NCI-H1436 treated with DMSO at 0.1 percent for 48 hours (cell line): ENCODE measurements at places on chromosomes 2 and 18.

GRCh38 chr2:234885886-234886285, 65.9 kb upstream of the SH3BP4 start:
- DNase-seq = no peak

DNA sequence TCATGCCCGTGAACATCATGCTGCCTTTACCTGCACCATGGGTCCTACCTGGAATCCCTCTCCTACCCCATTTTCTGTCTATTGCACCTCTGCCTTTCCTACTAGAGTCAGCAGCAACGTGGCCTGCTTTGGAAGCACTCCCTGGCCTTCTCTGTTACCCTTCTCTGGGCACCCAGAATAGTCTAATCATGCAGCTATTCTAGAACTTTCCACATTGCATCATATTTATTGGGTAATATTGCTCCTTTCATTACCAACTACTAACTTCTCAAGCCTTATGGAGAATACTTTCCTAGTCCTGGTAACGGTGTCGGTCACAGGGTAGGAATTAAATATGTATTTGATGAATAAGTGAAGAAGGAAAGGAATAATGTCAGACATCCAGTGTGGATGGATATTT, 33.3 kb upstream of the CREG2 start:
- no peak for DNase-seq

- no peak for DNase-seq
Observed at GRCh38 chr2:2899826-2900225, 477.8 kb downstream of the EIPR1 start.

GRCh38 chr2:105299290-105299689, 30.2 kb downstream of the TGFBRAP1 start:
- DNase-seq = no peak

DNA sequence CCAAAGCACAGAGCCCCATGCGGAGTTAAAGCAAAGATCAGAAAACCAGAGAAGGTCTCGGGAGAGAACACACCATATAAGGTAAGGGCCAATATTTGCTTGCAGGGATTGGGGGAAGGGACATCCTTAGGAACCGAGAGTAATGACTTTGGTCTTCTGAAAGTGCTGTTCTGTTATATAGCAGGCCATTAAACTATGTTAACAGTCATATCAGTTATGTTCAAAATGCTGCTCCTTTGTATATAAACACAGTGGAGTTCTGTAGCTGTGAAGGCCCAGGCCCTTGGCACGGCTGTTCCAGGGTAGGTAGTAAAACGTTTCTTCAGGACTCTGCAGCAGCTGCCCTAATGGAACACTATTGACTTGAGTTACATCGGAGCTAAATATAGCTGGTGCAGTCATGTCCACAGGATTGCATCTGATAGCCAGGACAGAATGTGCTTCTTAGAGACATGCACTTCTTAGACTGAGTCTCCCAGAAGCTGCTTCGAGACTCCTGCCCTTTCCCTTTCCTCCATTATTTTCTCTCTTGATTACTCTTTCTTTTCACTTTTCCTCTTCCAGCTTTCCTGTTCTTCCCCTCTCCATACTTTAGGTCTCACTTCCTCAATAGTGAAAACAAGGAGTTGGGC, 122.4 kb downstream of the SETBP1 start:
- DNase-seq = no peak

DNA sequence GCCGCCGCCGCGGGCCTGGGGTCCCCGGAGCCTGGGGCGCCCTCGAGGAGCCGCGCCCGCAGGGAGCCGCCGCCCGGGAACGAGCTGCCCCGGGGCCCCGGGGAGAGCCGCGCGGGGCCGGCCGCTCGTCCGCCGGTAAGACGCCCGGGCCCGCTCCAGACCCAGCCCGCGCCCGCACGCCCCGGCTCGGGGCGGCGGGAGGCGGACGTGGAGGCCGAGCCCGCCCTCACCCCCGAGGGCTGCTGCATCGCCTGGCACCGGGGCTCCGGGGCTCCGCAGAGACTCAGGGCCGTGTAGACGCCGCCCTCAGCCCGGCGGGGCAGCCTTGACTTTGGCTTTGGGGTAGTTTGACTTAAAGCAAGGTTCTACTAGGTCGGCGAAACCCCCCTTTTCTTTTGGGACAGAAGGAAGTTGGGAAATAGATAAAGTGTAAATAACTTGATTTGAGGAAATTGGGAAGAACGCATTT, 335 bp downstream of the ERFE start:
- DNase-seq = no peak

DNA sequence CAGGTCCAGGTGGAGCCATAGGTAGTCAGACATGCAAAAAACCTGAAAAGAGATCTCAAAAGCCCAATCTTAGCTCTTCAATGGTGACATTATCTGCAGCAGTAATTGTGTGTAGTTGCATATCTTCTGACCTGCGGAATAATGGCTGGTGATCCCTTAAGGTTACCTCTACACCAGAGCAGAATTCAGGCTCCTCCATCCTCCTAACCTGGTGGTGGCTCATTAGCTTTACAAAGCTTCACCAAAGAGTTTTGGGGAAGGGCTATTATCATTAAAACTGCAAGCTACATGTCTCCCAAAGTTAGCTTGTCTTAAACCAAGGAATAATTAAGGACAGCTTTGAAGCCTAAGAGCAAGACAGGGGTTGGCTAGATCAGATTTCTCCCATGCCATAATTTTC, 42.6 kb upstream of the CHST9 start:
- no peak for DNase-seq
